Endothelial cell (in vitro differentiated cells): ENCODE measurements at places on chromosomes 1 and 21.

DNA sequence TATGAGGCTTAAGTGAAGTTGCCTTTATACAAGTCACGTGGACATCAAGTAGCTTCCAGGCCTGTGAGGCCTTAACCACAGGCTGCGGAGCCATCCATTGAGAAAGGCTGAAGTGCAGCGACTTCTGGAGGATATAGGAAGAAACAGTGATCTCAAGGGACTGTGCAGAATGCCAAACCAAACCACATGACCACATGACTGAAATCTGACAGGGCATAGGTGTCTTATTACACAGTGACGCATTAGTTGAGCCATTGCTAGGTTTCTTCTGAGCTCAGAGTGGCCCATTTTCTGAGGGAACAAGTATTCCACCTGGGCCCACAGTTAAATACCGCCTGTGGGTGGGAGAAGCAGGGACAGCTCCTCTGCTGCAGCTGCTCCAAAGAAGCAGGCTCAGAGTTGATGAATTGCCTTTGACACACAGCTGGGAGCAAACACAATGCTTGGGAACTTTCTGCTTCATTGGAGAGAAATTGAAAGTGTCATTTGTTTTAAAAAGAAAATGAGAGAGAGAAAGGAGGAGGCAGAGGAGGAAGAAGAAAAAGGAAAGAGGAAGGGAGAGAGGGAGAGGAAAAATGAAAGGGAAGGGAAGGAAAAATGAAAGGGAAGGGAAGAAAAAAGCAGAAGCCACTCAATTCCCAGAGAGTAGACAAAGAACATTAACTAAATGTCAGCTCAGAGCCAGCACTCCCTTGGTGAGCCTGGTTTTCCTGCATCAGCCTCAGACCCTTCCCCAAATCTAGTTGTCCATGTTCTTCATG is 94.4 kb downstream of the COLGALT2 start:
- DNase-seq: no peak

- DNase-seq: no peak
Measured at GRCh38 chr1:28365864-28366263, 3.7 kb upstream of the PHACTR4 start.

DNA sequence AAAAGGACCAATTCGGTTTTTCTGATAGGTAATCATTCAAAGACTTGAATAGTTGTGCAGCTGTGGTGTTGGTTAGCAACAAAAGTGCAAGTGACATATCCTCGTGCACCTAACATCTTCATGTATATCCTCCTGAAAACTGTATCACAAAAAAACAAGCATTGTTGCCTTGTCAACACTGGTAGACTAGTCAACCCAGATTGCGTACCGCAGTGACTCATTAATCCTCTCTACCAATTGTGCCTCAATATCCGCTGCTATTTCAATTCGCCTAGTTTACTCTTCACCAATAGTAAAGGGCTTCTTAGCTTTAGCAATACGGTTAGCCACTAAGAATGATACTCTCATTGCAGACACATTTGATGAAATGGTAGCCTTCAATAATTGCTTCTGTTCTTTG is 3.5 kb downstream of the HHAT start:
- no peak for DNase-seq

DNA sequence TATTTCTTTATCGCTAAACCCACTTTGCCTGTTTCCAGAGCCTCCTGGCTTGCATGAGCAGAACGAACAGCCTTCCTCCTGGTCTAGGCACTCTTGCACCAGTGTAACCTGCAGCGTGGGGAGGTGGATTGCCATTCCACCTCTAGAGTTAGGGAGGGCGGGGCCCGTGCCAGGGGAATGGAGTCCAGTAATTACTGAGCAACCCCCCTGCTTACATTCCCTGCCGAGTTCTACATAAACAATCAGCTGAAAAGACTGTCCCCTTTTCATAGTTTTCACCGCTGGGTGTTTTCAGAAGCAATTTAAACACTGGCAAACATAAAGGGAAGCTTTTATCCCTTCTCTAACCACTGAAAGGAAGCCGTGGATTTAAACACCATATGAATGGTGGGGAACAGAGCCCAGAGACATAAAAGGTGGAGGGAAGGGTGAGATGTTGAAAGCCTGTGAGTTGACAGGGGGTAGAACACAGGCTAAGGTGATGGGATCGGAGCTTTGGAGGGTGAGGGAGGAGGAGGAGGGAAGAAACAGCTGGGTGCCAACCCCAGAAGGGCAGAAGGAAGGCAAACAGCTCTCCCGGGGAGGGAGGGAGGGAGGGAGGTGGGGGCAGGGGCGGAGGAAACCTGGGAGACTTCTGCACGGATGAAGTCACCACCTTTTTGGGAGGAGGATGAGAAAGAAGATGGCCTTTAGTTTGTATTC is 68.0 kb upstream of the WDR26 start:
- peak; percentile 22 for DNase-seq

GRCh38 chr21:26570203-26570602 is 2.9 kb downstream of the CYYR1 start:
- DNase-seq: peak; percentile 17

- no peak for DNase-seq
Measured at GRCh38 chr1:188723332-188724020, 1754.2 kb downstream of the BRINP3 start.

DNA sequence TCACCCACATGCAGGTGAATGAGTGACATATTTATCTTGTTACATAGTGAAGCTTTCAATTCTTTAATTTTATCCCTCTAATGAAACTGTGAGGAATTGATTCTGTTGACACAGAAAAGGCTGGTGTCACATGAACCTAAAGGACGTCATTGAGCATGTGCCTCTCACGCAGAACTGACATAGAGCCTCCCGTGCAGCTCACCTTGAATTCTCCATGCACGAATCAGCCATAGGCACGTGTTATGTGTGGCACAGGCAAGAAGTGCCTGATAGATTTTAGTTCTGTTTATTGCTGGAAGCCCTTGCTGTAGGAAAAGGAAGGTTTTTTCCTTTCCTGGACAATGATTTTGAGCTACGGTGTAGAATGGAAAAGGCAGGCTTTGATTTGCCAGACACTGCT is 11.3 kb downstream of the ADARB1 start:
- no peak for DNase-seq

DNA sequence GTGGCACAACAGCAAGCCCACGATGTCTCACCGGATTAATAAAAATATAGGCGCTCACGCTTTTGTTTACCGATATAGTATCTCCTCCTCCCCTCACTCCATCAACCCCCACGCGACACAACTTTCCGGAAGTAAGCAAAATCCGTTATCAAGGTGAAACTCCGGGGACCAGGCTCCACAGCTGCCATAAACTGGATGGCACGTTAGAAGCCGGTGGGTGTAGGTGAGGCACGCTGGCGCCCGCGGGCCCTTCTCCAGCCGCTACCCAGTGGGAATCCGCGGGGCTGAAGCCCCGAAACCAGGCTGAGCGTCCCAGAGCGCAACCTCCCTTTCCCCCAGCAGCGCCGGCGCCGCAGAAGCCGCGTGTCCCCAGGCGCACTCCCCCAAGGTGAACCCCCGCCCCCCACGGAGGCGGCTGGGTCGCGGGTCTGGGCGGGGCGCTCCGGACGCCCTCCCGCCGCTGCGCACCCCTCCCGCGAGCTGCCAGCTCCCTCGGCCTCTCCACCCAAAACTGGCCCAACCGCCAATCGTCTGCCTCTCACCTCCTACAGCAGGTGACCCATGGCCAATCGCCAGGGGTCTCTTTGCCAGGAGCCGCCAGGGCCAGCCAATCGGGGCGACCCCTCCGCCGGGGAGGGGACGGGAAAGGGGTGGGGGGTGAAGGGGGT is 112.4 kb downstream of the OSBPL9 start:
- peak; percentile 88 for DNase-seq

DNA sequence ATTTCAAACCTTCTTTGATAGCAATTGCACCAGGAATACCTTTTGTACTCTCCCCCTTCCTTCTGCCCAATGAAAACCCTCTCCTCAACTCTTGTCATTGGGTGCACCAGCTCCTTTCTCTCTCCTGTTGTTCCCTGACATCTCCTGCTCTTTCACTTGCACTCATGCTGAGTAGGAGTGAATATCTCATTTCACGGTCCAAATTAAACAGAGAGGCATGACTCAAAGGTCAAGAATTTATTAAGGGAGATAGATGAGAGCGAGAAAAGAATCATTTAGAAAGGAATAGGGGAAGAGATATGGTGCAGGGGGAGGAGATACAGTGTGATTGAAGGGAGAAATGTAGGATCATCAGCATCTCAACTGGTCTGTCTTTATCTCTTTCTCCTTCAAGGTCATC is 22.1 kb downstream of the AIM2 start:
- no peak for DNase-seq

- DNase-seq: no peak
Measured at GRCh38 chr21:18782721-18783120, 379.1 kb upstream of the TMPRSS15 start.

- no peak for DNase-seq
Measured at GRCh38 chr1:164969253-164969652, 387.3 kb downstream of the LMX1A start.

- DNase-seq: peak; percentile 67
Measured at GRCh38 chr1:151047925-151048644, 534 bp downstream of the C1orf56 start.

DNA sequence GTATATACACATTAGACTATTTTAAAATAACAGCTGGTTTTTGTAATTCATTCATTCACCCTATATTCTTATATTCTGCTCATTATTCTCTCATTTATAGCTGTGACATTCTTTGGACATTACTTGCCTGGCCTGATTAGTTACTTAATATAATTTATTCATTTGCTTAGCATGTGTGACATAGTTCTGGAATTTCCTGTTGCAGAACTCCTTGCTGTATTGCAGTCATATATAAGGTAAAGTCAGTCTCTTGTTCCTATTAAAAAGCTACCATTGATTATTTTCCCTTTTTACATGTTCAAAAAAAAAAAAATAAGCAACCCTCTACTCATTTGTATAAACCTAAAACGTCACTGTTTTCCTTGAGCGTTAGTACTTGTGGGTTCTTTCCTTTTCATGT is 23.9 kb downstream of the GNAT2 start:
- DNase-seq: no peak

DNA sequence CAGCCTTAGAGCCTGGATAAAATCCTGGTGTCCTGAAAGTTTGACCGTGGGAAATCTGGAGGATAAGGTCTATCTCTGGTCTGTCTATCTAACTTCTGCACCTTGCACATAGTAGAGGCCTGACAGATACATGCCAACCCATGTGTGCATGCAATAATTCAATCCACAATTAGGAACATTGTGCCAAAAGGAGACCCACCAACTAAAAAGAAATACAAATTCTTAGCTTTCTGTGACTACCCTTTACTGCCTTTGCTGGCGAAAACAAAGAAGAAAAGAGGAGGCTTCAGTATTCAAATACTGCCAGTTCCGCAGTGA is 381 bp upstream of the KLHL20 start:
- no peak for DNase-seq

DNA sequence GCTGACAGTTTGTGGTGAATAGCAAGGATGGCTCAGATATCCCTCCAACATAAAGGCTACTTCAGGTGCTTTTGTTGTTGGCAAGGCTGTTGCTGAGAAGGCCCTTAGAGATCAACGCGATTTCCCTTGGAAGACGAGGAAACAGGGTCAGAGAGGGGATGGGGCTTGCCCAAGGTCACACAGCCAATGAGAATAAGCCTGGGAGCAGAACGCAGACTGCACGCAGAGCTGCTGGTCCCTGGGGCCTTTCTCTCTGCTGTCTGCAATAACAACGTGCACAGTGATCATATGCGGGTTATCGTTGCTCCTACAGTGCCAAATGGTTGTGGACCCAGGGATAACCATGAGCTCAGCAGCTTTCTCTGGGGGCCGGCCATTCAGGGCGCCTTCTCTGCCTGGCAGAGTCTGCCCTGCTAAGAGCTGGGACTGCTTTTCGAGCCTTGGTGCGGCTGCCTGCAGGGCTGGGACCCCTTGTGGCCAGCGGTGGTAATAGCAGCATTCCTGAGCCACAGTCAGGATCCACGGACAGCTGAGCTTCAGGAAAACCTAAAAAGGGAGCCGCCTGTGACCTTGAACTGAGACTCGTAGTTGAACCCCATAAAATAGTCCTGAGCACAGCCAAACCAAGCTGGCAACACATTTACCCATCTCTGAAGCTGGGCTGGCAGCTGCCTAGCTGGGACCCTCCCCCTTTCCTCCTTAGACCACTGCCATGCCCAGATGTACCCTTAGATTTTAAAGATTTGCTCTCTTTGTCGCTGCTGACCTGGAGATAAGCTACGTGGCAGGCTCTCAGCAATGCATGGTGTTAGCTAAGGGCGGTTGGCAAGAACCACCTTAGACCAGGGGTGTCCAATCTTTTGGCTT is 39.8 kb downstream of the HTR6 start:
- peak; percentile 89 for DNase-seq

DNA sequence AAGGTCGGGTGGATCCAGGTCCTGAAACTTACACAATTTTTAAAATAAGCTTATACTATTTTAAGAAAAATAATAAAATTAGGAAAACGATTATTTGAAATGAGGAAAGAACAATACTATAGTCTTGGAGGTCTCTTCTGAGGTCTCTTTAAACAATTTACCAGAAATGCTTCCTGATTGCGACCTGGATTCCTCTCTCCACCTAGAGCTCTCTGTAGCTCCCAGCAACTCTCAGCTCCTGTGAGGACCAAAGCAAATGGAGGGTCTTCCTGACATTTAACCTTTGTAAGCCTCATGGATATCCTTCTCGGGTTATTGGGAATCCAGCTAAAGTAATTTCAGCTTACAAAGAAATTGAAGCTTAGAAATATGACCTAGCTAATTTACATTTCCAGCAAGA is 886 bp downstream of the BTBD8 start:
- DNase-seq: no peak

DNA sequence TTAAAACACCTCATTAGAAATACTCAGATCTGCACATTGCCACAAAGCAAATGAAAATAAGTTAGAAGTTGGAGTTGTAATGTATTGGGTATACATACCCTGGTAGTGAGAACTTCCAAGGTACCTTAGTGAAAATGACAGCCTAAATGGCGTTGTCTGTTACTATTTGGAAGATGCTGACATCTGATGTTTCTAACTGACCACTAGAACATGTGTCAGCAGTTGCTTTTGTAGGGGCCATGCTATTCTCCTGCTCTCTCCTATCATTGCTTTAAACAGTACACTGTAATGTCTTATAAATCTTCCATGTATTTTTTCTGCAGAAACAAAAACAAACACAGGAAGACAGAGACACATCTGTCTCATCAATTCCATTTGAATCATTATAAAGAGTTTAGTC is 40.1 kb downstream of the LAMC1 start:
- DNase-seq: no peak

- DNase-seq: no peak
Measured at GRCh38 chr1:206540044-206540780, 32.9 kb downstream of the RASSF5 start.
